Activated CD4-positive, alpha-beta T cell treated with anti-CD3 and anti-CD28 coated beads, Interleukin-2, amount 50 U/mL, for 1 hour (primary cell): ENCODE measurements at places on chromosomes 16 and 17.

DNA sequence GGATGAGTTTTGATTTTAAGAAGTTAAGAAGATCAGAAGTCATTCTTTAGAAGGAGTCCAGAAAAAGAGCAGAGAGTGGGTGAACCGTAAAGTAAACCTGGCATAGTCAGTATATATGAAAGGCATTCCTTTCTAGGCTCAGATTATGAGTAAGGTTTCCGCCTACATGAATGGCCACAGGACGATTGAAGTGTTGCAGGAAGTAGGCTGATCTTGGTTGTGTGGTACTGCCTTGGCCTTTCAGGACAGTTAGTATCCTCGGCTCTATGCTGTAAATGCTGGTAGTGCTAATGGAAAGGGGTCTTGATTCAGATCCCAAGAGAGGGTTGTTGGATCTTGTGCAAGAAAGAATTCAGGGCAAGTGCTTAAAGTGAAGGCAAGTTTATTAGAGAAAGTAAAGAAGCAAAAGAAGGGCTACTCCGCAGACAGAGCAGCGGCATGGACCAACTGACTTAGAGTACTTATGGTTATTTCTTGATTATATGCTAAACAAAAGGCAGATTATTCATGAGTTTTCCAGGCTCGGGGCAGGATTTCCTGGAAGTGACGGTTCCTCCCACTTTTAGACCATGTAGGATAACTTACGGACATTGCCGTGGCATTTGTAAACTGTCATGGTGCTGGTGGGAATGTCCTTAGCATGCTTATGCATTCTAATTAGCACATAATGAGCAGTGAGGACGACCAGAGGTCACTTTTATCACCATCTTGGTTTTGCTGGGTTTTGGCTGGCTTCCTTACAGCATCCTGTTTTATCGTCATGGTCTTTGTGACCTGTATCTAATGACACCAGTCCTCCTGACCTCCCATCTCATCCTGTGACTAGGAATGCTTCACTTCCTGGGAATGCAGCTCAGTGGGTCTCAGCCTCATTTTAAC is 164.8 kb downstream of the SNX29 start:
- no peak for DNase-seq

GRCh38 chr17:21291862-21292261 is 7.4 kb downstream of the MAP2K3 start:
- no peak for DNase-seq

GRCh38 chr16:10088380-10088793 is 93.8 kb downstream of the GRIN2A start:
- DNase-seq: no peak

GRCh38 chr16:4372578-4373355 is 1.1 kb downstream of the VASN start:
- no peak for DNase-seq

GRCh38 chr16:51002881-51003490 is 148.1 kb downstream of the SALL1 start:
- no peak for DNase-seq

DNA sequence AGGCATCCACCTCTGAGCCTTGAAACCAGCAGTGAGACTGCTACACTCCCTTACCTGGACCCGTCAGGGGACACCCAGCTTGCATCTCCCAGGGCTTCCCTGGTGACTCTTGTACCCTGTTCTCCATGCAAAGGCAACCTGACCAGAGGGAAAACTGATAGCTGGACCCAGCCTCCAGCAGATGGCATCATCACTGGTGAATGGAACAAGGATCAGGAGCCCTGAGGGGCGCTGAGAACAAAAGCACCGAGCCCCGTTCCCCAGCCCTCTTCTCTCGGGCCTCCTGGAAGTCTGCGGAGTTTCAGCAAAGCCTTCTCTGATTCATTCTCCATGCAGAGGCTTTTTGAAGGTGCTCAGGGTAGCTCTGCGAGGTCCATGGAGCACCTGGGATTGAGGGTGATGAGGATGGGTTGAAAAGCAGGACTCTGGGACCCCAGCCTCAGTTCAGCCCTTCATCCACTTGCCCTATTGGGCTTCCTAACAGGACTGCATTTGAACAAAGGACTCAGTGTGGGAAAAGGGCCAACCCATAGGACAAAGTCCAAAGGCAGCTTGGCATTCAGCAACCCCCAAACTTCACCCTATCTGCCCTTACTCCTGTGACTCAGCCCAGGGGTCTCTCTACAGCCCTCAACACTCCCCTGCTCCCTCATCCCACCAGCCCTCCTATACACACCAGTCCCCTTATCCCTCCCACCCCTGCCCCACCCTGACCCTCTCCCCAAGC is 45.0 kb upstream of the LHX1 start:
- no peak for DNase-seq

DNA sequence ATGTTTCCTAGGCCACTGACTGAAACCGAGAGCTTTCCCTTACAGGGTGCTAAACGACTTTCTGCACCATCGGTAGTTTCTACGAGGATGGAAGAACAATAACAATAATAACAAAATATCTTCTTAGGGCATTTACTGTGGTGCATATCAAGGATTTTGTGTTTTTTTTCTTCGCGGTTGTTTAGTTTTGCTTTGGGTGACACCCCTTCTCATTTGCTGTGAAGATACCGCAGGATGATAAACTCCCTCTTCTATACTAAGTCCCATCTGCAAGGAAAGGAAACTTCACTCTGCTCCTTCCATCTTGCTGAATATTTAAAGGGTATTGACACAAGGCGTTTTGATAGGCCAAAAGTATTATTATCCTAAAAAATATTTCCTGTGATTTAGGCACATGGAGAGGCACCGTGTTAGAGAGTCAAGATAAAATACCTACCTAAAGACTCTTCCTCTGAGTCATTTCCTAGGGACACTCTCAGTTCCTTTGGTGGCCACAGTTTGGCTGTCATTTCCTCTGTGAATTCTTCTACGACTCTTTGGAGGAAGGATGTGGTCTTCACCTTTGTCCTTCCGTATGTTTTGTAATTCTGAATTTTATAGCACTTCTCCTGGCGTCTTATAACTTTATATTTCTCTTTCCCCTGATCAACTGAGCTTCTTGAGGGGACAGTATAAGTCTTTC is 318.8 kb downstream of the CDH13 start:
- no peak for DNase-seq

DNA sequence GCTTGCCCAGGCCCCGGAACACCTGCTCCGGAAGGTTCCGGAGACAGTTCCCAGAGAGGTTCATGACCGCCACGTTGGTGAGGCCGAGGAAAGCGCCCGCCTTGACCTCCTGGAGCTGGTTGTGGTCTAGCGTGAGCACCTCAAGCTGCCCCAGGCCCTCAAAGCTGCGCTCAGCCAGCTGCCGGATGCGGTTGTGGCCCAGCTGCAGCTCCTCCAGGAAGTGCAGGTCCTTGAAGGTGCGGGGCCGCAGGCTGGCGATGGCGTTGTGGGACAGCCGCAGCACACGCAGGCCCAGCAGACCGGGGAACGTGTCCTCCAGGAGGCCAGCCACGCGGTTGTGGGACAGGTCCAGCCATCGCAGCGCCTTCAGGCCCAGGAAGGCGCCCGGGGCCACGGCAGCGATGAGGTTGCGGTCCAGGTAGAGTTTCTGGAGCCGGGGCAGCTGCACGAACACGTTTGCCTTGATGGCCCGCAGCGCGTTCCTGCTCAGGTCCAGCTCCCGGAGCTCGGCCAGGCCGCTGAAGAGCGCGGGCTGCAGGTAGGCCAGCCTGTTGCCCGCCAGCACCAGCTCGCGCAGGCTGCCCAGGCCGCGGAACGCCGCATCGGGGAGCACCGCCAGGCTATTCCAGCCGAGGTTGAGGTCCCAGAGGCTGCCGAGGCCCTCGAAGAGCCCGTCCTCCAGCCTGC is 2.1 kb downstream of the IGFALS start:
- DNase-seq: no peak

- no peak for DNase-seq
These were observed 34.4 kb upstream of the CDRT4 start for GRCh38 chr17:15501793-15502192.

DNA sequence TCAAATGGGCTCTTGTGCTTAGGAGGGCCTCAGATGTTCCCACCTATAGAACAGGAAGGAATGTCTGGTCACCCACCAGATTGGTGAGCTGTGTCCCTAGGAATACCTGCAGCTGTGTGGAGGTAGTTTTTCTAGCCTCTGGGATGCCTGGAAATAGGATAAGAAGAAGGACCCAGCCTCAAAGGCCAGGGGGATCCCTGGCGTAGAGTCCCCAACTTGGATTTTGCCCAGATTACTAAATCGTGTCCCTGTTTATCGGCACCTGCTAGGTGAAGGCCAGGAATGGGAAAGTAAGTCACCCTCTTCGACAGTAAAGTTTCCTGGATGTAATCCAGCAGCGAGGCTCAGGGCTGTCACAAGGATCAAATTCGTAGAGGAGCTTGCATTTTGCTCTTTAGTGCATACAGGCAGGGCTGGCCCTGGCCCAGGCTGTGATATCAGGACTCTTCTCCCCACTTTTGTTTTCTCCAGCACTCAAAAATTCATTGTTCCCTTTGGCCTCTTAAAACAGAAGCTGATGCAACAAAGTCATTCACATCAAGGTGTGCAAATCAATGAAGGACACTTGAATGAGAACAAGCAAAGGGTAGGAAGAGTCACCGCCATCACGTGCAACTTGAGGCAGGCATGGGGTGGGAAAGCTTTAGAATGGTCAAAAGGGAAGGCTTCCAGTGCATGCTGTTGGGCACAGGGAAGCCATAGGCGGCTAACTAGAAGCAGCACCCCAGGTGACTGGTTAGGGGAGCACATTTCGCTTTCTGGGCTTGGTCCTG is 7.5 kb downstream of the SLC13A2 start:
- no peak for DNase-seq

DNA sequence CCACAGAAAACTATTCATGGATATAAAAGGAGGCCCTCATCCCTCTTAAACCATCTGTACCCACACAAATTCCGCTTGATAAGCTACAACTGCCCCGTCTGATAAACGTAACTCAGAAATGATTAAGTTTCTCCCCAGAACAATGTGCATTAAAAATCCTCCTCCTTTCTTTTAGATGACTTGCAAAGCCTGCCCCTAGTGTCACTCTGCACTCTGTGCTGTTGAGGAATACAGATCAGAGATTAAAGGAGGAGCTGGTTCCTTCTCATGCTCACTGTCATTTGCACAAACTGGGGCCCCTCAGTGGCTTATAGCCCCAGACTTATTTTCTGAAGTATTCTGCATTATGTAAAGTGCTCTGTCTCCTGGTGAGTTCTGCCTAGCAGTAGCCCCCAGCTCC is 33.3 kb downstream of the CDRT15 start:
- DNase-seq: peak; percentile 39

DNA sequence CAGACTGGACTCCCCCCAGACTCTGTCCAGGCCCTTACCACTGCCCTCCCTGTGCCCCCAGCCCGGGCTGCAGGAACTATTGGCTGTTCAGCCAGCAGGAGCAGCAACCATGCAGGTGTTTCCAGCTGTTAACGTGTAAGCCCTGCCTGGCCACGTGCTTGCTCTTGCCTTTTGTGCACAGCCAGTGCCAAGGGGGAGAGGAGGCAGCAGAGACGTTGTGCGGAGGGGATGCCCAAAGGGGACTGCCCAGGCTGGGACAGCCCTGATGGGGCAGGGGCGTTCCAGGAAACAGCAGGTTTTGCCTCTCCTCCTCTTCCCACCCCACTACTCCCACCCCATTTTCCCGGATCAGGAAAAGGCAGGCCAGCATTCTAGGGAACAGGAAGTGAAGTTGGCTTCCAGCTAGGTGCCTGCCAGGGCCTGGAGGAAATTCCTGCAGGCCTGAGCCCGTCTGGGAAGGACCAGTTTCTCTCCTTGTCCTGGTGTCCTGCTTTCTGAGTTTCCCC is 16.7 kb upstream of the LASP1NB start:
- no peak for DNase-seq

- DNase-seq: no peak
These were observed 391.4 kb downstream of the UTP18 start for GRCh38 chr17:51651513-51652298.

- no peak for DNase-seq
These were observed 34.2 kb downstream of the ZNF423 start for GRCh38 chr16:49821614-49822282.

- DNase-seq: no peak
These were observed 204.6 kb downstream of the STX8 start for GRCh38 chr17:9371019-9371418.

DNA sequence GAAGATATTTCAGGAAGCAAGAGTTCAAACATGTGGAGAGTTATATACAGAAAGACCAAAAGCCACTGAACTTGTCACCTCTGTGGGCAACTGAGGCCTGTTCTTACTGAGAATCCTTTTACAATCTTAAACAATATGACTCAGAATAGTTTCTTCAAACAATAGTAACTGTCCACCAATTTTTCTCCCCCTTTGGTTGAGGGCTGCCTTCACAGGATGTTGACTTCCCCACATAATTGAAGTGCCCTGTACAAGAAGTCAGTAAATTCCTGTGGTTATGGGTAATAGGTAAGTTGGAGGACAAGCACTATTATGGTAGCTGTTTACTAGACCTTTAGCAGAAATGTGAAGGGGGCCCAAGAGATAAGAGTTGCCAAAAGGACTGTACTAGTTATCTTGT is 215.8 kb downstream of the CDH8 start:
- no peak for DNase-seq

GRCh38 chr17:44004077-44004760 is at the start of gene NAGS:
NAGS (plus strand) TSS chr17:44004622; CDS start chr17:44004664, 42 bp downstream.
- DNase-seq: no peak

- DNase-seq: no peak
These were observed 27.0 kb downstream of the AXIN1 start for GRCh38 chr16:325375-326145.

GRCh38 chr17:82929676-82930042 is 89.8 kb upstream of the ZNF750 start:
- DNase-seq: no peak

DNA sequence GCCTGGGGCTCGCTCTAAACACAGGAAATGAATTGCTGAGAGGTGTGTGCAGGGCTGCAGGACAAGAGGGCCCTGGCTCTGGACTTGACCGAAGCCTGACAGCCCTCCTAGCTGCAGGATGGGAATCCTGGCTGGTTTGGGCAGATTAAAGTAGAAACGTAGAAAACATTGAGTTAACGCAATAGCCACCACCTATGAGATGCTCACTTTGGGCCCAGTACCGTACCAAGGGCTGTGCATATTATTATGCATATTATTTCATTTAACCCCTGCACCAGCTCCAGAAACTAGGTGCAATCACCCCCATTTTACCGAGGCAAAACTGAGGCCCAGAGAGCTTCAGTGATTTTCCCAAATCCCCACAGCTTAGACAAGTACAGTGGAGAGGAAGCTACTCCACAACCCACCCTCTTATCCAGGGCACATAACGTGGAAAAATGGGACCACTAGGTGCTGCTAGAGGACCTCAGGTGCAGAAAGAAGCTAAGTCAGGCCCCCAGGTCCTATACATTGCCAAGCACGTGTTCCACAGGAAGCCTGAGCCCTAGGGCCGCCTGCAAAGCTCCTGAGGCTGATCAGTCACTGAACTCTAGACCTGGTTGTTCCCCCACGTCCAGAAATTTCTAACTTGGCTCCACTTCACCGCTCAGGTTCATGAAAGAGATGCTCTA is 79.2 kb downstream of the MYH11 start:
- DNase-seq: no peak

GRCh38 chr16:89155851-89156739 is 15.5 kb upstream of the CDH15 start:
- no peak for DNase-seq

- DNase-seq: no peak
These were observed 6.4 kb upstream of the FAM83G start for GRCh38 chr17:19010729-19011505.
